Astrocyte (in vitro differentiated cells and primary cell): ENCODE measurements at places on chromosomes 2 and 18. TPM values are rescaled to one million over a fixed set of nuclear protein-coding genes. Genes with fewer than 3 reads are reported as not detected.

The PMAIP1 gene
- 91.0 and 98.1 TPM in 2 replicates for total RNA-seq

- DNase-seq: no peak
These were observed 9.5 kb downstream of the APOB start for GRCh38 chr2:21034156-21034971.

The HOXD3 gene
- total RNA-seq: not detected in 2 replicates

GRCh38 chr2:119371111-119371510 is 4.3 kb downstream of the DBI start:
- no peak for DNase-seq

The GAD1 gene
- total RNA-seq: 4.5 and 4.7 TPM in 2 replicates

- DNase-seq: no peak
These were observed 142.7 kb downstream of the ATP9B start for GRCh38 chr18:79211844-79212243.

- peak; percentile 18 for DNase-seq
These were observed 566 bp upstream of the CMPK2 start for GRCh38 chr2:6866275-6866671.

GRCh38 chr2:27296481-27296880 is 11.8 kb downstream of the UCN start:
- DNase-seq: no peak

DNA sequence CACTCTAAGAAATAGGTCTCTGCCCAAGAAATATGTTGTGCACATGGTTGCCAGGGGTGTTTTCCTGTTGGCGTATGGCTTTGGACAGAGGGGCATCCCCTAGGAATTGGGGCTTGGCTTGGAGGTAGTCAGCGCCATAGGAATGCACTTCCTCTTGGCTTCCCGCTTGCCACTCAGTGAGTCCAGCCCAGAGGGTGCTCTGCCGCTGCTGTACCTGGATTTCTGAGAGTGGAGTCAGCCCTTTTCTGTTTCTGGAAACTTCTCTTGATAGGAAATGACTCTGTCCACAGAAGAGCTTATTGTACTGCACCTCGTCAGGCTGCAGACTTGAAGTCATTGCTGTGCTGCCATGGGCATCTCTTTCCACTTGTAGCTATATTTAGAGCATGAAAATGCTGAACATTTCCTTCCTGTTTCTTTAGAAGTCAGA is 116.7 kb upstream of the MGAT5 start:
- DNase-seq: peak; percentile 67

The LAMA3 gene
- total RNA-seq: 0.50 and 0.86 TPM in 2 replicates

The ANKRD30BL gene
- not detected in 2 replicates for total RNA-seq

DNA sequence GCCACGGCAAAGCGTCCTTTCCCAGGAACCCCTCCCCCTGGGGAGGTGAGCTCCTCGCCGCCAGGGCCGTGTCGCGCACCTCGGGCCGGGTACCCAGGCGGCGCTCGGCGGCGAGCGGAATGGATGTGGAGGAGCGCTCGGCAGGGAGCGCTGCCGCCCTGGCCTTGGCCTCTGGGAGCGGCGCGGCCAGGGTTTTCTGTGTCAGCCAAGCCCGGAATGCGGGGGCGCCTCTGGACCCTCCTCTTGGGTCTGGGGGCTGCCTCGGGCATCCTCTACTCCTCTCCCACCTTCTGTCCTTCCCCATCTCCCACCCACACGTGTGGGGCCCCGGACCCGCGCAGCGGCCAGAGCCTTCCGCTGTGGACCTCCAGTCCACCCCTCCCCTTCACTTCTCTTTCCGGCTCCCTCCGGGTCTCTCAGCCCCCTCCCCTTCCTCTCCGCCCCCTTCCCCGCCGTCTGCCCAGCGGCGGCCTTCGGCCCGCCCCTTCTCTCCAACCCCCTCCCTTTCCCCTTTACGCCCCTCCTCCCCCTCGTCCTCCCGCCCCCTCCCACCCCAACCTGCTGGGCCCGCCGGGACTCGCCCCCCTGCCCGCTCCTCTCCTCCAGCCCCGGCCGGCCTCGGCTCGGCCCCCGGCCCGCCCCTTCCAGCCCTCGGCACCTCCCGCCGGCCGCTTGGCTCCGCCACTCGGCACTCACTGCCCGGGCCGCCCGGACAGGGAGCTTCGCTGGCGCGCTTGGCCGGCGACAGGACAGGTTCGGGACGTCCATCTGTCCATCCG is at the start of gene MERTK:
MERTK (plus strand) TSS at position 684 of the 779 bp plus-strand sequence. CDS start 129 bp downstream, outside the sequence.
- peak; percentile 41 for DNase-seq

The C2orf78 gene
- total RNA-seq: not detected in 2 replicates

The ZBTB7C gene
- 1.0 and 1.4 TPM in 2 replicates for total RNA-seq

The POLE4 gene
- 45.6 and 57.2 TPM in 2 replicates for total RNA-seq

DNA sequence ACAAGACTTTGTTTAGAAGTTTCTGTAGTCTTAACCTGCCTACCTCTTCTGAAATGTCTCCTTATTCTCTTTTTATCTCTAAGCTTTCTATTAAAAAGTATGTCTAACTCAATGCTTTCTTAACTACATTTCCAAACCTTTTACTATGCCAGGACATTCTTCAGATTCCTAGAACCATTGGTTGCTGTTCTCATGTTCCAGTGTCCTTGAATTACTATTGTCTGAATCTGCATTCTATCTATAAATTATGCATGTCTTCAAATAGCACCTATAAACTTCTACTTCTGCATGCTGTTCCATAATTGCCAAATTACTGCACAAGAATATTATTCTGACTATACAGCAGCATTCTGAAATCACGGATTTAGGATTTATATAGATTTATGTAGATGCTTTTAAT is 166.0 kb upstream of the VWC2L start:
- DNase-seq: peak; percentile 57

- peak; percentile 55 for DNase-seq
These were observed 25.2 kb upstream of the LCLAT1 start for GRCh38 chr2:30421604-30422443.

The DRC1 gene
- total RNA-seq: 0.27 and 0.41 TPM in 2 replicates

DNA sequence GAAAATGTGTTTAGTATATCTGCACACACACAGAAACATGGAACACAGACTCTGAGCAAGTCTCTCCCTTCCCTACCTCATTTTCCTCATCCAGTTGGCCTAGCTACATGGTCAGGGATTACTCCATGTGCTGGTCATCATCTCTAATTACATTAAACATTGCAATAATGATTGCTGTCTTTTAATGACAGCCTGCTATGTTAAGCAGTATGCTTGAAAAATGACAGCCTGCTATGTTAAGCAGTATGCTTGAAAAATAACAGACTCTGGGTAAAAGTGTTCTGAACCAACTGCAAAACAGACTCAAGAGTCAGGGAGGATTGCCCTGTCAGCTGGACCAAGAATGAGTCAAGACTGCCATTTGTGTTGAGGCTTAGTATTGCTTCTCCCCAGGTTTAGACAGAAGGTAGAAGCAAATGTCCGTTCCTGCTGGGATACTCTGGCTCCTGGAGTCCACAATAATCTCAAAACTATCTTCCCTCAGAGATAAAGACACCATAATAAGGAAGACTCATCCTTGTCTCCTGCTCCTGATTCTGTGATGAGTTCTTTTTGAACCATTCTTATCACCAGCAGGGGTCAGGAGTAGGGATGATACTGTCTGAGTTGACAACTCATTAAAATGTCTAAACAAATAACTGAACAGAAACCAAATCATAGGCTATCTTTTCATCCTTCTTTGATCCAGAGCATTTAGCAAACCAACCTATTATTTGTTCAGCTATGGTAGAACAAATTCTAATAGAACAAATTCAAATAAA is 57.7 kb downstream of the CCDC93 start:
- DNase-seq: no peak

- DNase-seq: no peak
These were observed 155.2 kb downstream of the AFF3 start for GRCh38 chr2:99987160-99987559.

The TFPI gene
- 52.9 and 56.6 TPM in 2 replicates for total RNA-seq

DNA sequence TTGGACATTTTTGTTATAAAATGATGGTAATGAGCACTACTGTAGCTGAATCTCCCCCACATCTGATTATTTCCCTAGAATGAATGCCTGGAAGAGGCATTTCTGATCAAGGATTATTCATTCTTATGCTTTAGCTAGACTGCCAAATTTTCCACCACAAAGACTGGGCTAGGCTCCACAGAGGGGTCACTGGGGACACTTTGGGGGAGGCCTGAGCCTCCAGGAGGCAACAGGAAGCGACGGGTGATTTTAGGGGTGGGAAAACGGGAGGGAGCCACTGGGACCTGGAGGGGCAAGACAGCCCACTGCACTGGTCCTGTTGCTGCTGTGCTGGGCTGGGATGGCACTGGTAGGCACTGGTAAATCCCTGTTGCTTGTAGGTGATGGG is 2.4 kb upstream of the ASB1 start:
- peak; percentile 78 for DNase-seq

The ITGA4 gene
- 20.0 and 23.5 TPM in 2 replicates for total RNA-seq

DNA sequence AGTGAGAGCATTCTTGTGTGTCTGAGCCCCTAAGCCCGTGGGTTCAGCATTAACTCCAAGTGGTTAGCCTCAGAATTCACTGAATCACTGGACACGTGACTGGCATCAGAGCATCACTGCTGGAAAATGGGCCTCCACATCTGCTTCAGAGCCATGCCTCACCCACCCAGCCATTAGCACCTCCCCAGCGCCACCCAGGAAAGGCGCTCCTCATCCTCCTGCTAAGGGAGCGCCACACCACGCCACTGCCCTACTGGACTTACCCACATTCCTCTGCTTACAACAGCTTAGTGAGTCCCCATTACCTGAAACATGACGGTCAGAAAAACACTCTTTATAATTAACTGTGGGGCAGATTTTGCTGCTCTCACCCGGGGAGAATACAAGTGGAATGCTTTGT is 442.6 kb upstream of the MYT1L start:
- DNase-seq: no peak

- peak; percentile 35 for DNase-seq
These were observed 3.5 kb upstream of the BCL2 start for GRCh38 chr18:63322908-63323634.

DNA sequence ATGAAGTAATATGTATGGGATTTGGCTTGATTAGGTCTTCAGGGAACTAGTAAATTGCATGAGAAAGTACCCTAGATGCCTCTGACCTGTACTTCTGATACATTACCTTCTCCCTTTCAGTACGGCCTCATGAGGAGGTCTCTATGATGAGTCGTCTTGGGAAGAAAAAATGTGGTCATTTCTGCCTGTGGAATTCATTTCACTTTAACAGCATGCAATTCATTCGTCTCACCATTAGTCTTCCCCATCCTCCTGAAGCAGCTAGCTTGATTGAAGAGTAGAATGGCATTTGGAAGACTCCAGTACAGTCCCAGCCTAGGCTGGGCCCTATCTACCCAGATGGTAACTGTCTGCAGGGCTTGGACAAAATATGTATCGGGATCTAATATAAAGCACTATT is 52.2 kb downstream of the TMX3 start:
- DNase-seq: peak; percentile 27

- no peak for DNase-seq
These were observed 866 bp downstream of the CRIM1 start for GRCh38 chr2:36356298-36356989.

The CD8B2 gene
- not detected in 2 replicates for total RNA-seq

The GAL3ST2 gene
- total RNA-seq: not detected in 2 replicates

The RAB10 gene
- total RNA-seq: 174 and 192 TPM in 2 replicates

GRCh38 chr2:190805126-190805525 is 75.5 kb upstream of the GLS start:
- DNase-seq: no peak

DNA sequence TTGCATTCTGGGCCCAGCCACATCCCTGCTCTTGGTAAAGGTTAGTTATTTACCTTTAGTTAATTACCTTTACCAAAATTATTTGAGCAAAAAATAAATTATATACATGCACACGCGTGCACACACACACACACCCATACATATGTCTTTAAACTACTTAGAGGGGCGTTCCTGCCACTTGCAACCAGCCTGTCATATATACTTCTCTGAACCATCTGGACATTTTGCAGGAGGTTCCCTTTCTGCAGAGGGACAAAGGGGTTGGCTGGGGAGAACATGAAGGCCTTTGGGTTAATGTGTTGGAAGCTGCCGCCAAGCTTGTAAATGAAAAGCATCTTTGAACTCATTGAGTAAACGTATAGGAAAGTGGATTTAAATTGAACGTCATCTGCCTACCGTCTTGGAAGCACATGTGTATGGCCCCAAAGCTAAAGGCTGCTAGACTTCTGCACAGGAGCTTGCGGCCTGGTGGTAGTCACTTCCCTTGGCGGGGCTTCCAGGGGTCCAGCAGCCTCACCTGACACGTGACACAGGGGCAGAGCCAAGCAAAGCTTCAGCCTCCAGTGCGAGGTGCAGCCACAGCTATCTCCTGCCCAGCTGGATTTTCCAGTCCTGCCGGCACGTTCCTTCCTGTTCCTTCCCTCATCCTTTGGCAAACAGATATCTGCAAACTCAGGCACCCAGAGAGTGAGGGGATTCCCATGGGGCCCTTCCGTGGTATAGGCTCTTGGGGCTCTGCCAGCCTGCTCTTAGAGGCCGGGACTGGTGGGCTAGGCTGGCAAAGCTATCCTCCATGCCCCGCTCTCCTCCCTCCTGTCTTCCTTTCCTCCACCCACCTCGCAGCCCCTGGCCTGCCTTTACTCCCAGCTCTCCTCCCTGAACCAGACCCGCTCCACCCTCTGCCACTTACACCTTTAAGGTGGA is 46.1 kb downstream of the SERTAD2 start:
- no peak for DNase-seq

The MROH2A gene
- total RNA-seq: not detected in 2 replicates

The TMEM169 gene
- total RNA-seq: 17.9 and 20.1 TPM in 2 replicates

DNA sequence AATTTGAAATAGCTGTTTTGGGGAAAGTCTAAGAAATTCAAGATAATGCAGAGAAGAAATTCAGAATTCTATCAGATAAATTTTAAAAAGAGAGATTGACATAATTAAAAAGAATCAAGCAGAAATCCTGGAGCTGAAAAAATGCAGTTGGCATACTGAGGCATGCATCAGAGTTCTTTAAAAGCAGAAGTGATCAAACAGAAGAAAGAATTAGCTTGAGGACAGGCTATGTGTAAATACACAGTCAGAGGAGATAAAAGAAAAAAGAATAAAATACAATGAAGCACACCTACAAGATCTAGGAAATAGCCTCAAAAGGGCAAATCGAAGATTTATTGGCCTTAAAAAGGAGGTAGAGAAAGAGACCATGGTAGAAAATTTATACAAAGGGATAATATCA is 57.1 kb downstream of the CYTIP start:
- DNase-seq: no peak

The GKN2 gene
- not detected in 2 replicates for total RNA-seq

DNA sequence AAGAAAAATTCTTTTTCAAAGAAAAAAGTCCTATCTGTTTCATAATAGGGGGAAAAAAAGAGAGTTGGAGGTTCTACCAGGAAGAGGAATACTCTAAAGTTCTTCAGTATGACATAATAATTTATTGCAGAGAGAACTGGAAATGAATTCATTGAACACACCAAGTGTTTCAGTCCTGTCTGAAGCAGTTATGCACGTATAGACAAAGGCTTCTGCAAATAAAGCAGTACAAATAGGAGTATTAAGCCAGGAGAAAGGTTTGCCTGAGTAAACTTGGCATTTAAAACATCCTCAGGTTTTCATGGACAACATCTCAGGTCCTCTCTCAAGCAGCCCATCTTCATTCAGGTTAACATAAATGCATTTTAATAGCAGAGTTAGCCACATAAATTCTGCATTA is 141.6 kb downstream of the CCDC148 start:
- DNase-seq: no peak
